ENCODE measurements at places on chromosomes 2 and 18.

GRCh38 chr2:16621316-16621715 lies 44.3 kb downstream of the CYRIA start:
- no peak for DNase-seq

GRCh38 chr18:8296886-8297616 lies 312.2 kb upstream of the RAB12 start:
- no peak for DNase-seq

GRCh38 chr2:146678516-146678915 lies 1166.3 kb upstream of the ACVR2A start:
- no peak for DNase-seq

- no peak for DNase-seq
These were observed 23.7 kb downstream of the BABAM2 start for GRCh38 chr2:27914041-27914804.

GRCh38 chr18:62037012-62037742 lies 144.4 kb upstream of the RNF152 start:
- DNase-seq = no peak

DNA sequence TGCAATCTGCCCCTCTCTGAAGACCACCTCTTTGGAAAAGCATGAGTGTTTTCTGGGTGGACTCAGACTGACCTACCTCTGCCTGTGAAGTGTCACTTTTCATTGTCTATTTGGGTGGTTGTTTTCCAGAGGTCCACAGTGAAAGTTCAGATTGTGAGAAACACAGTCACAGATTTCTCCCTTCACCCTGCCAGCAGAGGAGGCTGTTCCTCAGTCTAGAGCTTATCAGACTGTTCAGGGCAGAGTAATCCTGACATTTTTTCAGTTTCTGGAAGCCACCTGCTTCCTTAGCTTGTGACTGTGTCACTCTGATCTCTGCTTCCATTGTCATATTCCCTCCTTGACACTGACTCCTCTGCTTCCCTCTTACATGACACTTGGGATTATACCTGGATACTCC lies 55.4 kb upstream of the RMP24 start:
- peak; percentile 16 for DNase-seq

DNA sequence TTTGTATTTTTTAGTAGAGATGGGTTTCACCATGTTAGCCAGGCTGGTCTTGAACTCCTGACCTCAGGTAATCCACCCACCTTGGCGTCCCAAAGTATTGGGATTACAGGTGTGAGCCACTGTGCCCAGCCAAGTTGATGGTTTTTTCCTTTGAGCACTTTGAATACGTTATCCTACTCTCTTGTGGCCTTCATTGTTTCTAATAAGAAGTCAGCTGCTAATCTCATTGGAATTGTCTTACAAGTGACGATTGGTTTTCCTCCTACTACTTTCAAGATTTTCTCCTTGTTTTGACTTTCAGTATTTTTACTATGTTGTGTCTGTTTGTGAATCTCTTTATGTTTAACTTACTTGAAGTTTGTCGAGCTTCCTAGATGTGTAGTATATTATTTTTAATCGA lies 88.5 kb downstream of the TMEM200C start:
- DNase-seq = no peak

GRCh38 chr18:31558567-31558966 lies 33.1 kb upstream of the TTR start:
- no peak for DNase-seq

DNA sequence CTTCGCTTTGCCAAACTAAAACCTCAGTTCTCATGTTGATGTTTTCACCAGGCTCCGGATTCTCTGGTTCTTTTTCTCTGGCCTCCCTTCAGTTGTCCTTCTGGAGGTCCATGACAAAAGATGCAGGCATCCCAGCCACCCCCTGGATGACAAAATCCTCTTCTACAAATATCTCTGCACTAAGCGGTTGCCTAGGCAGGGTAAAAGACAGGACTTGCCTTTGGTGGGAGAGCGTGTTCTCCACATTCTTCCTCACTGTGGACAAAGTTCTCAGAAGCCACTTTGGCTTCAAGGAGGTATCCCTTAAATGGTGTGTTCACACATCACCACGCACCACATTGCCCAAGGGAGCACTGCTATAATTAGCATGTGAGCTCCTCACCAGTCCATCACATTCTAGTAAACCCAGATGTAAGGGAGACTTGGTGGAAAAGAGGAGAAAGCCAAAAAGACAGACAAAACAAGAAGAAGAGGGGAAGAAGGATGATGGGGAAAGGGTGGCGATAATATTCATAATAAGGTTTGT lies 23.6 kb upstream of the MRPL33 start:
- no peak for DNase-seq

GRCh38 chr2:9690252-9690651 lies 59.5 kb upstream of the YWHAQ start:
- DNase-seq = no peak

DNA sequence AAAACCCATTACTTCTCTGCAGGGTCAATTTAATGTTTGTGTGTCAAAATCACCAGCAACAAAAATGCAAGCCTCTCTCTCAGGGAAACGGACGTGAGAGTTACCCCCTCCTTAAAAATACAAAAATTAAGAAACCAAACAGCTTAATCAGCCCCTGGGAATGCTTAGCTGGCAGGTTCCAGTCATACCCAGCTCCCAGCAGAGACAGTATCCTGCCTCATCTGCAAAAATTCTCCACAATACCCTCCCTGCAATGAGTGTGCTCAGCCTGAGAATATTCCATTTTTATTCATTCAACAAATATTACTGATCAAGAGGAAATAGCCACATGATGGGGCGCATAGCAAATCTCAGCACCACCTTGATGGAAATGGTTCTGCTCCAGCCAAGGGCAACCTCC lies 36.3 kb downstream of the ST8SIA5 start:
- no peak for DNase-seq

GRCh38 chr2:2848198-2848597 lies 517.1 kb upstream of the MYT1L start:
- DNase-seq = no peak

GRCh38 chr2:9106338-9107167 lies 100.1 kb upstream of the ASAP2 start:
- no peak for DNase-seq

GRCh38 chr2:127674241-127675209 lies 805 bp downstream of the LIMS2 start:
- DNase-seq = no peak

DNA sequence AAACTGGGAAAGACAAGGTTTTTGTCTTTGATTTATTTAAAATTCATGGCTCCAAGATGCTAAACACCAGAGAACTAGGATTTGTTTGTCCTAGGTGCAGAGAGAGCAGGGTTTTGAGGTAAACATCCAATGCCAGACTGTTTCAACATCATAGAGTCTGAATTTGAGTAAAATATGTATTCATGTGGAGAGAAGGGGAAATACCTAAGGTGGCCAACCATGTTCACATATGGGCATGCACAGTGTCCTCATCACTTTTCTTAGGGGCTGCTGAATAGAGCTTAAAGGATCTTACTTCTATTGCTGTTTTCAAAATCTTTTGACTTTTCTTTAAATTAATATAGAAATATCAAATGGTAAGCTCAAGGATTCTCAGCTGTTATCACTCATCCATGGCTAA lies 287.0 kb upstream of the CCDC68 start:
- DNase-seq = no peak

DNA sequence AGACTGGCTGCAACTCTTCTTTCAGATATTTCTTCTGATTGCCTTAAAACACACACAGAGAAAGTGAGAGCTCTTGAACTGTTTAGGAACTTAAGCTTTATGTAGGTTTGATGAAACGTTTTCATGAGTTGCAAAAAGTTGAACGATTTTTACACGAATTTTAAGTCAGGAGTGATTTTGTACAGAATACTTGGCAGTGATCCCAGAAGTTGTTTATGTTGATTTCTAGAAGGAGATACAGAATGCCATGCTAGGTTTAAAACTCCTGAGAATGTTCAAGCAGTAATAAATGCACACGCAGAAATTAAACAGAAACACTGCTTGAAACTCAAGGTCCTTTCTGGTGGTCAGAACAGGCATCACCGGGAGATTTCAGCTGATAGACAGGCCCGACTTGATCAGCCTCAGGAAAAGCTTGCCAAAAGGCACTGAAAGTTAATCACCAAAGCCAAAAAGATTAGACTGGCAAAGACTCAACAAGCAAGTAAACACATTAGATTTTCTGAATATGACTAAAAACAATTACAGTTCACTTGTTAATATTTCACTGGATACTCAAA lies 123.1 kb downstream of the SOCS6 start:
- DNase-seq = no peak

DNA sequence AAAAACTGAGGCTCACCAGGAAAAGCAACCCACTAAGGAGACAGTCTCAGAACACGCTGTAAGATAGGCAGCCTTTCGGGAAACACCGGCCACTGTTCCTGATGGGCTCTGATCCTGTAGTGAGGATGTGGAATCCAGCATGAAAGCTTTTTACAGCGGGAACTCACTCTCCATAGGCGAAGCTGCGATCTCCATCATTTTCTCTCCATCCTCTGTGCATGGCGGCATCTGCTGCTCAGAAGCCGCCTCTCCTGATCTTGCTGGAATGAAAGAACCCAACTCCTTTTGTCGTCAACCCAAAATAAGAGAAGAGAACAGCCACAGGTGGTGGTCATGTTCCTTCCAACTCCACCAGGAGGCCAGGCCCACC lies 49.9 kb downstream of the TMEM18 start:
- DNase-seq = no peak

DNA sequence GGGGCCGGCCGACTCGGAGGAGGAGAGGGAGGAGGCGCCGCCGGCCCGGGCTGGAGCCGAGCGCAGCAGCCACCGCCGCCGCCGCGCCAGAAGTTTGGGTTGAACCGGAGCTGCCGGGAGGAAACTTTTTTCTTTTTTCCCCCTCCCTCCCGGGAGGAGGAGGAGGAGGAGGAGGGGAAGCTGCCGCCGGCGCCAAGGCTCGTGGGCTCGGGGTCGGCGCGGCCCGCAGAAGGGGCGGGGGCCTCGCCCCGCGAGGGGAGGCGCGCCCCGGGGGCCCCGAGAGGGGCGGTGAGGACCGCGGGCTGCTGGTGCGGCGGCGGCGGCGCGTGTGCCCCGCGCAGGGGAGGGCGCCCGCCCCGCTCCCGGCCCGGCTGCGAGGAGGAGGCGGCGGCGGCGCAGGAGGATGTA lies 316 bp downstream of the CRIM1 start:
- no peak for DNase-seq

DNA sequence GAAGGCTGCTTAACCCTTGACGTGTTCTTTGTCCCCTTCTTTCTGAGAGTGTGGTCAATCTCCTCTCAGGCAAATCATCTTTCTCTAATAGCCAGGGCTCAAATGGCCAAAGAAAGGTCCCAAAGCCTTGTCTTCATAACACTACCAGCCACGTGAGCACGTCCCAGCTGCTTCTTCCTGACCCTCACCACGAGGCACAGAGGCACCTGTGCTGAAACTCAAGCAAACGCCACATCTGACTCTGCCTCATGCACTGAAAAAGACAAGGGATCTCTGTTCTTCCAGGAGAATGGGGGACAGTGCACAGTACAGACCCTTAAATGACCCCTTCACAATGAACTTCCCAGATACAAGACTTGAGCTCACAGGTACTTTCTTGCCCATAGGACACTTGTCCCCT lies 31.8 kb downstream of the BCL11A start:
- no peak for DNase-seq

DNA sequence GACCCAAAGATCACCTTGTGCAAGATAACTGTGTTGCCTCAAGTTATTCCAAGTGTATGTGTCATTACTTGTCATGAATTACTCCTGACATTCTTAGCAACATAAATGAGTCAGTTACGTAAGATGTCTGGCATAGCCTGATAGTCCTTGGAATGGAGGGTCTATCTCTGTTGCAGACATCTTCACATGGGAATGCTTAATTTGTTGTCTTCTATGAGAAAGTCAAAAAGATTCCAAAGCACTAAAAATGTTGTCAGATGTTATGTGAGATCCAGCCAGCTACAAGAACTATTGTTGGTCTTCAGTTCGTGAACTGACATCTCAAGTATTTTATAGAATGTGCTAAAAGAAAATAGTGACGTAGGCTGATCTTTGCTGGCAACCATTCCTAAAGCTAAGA lies 178.2 kb upstream of the RASGRP3 start:
- DNase-seq = no peak

- no peak for DNase-seq
These were observed 12.6 kb downstream of the MFSD6 start for GRCh38 chr2:190420801-190421200.

- DNase-seq = no peak
These were observed 356.9 kb upstream of the RAB12 start for GRCh38 chr18:8252371-8252770.

- DNase-seq = no peak
These were observed 1096.1 kb upstream of the NRXN1 start for GRCh38 chr2:52128081-52128480.

DNA sequence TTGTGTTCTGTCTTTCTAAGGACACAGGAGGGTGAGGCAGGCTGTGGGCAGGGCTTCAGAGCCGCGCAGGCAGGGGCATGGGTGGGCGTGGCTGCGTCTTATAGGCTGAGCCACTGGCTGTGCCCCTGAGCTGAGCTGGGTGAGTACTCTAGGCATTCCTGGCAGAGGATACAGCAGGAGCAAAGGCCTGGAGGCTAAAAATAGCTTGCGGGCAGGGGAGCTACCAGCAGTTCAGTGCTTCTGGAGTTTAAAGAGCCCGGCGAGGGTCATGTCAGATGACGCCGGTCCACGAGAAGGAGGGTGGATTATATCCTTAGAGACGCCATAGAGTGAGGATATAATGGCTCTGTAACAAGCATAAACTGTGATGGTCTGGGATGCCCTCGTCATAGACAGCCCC lies 31.5 kb upstream of the PDIA6 start:
- DNase-seq = no peak

DNA sequence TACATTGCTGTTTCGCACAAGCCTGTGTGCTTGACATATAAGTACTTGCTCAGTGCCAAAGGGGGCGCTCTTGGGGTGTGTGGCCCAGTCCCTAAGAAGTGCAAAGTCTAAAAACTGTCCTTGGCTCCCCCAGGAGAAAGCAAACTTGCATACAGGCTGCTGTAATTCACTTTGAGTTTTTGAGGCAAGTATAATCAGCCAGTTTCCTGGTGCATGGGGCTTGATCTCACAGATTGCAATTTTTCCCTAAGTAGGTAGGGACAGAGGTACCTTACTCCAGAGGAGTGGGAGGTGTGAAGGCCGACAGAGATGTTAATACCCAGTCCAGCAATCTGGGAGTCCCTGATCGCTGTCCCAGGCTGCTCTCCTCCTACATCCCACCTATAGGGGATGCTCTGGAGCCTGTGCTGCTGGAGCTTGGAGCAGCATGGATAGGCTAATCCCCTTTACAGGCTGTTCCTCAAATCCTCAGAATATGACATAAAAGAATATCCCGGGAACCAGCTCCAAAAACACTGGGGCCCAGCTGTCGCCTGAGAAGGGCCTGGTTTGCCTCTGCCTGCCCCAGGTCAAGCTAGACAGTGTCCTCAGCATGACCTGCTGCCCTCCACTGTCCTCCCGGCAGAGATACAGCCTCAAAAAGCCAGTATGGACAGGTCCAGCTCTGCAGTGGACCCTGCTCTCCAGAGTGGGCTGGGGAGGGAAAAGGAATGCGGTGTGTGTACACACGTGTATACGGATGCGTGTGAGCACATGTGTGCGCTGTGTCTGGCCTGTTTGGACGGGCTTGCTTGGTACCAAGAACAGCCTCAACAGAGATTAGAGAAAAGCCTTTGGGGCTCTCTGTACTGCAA lies 136.5 kb upstream of the HAAO start:
- DNase-seq = peak; percentile 94

All from Kasumi-1 (cell line).